NCI-H1417 treated with DMSO at 0.1 percent for 48 hours (cell line): ENCODE measurements at places on chromosomes 4 and X.

DNA sequence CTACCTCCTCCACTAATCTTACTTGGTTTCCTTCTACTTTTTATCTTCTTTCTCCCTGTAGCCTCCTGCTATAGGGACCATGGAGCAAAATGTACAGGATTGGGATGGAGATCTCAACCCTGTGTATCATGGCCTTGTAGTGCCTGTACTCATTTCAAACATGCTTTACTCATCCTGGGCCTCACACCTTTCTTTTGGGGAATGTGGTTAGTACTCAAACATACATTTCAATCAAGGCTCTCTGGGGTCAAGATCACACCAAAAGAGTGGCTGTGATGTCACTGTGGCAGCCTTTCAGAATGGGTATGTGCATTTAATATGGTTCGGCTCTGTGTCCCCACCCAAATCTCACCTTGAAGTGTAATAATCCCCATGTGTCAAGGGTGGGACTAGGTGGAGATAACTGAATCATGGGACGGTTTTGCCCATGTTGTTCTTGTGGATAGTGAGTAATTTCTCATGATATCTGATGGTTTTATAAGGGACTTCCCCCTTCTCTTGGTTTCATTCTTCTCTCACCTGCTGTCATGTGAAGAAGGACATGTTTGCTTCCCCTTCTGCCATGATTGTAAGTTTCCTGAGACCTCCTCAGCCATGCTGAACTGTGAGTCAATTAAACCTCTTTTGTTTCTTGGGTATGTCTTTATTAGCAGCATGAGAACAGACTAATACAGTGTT is 205.1 kb downstream of the RASL11B start:
- DNase-seq, result no peak

GRCh38 chrX:41108007-41108406 is 22.8 kb downstream of the USP9X start:
- no peak for DNase-seq

DNA sequence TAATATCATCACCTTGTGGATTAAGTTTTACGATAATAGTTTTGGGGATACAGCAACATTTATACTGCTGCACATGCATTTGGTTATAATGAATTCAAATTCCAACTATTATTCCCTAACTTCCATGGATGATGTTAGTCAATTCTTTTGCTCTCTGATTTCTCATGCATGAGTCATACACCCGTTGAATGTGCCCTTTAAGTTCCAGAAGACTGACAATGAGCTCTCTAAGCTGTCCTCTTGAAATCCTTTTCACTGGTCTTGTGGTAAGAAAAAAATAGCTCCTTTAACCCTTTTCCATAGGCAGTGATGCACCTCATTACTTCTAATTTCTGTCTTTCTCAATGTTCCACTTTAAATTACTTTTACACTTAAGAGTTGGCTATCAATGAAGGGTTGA is 1095.2 kb upstream of the POU3F4 start:
- DNase-seq, result no peak

GRCh38 chr4:51918251-51918650 is 75.3 kb downstream of the DCUN1D4 start:
- DNase-seq, result no peak

DNA sequence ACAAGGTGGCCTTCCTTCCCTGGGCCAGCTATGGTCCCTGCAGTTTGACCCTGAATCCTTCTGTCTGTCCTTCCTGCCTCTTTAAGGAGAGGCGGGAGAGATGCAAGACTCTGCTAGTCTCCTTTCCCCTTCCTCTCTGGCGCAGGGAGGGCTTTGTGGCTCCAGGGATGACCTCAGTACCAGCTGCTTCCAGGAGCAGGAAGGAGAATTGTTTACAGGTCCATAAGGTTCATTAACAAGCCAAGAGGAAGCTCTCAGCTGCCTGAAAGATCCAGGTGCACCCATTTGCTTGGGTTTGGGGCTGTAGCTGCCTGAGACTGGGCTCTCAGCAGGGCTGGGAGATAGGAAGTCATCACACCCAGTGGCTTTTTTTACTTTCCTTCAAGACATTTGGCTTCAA is 4.0 kb upstream of the FATE1 start:
- no peak for DNase-seq

- no peak for DNase-seq
Observed at GRCh38 chr4:73021634-73022033, 47.9 kb downstream of the COX18 start.

GRCh38 chr4:38529189-38530115 is 134.5 kb upstream of the KLF3 start:
- peak; percentile 76 for DNase-seq

GRCh38 chr4:181146051-181146450 is 1097.2 kb upstream of the TENM3 start:
- DNase-seq, result no peak

GRCh38 chr4:102345795-102346100 is 466 bp upstream of the SLC39A8 start:
- no peak for DNase-seq

DNA sequence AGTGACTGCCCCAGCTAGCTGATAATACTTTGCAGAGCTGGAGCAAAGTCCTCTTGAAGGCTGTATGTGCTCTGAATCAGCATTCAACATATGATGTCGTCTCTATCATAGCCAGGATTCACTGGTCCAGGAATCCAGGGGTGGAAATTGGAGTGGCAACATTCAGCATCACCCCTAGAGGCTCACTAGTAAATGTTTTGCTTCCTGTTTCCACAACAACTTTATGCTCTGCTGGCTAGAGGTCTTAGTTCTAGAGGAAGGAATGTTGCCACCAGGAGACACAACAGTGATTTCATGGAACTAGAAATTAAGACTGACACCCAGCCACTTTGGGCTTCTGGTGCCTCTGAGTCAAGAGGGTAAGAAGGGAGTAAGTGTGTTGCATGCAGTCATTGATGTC is 11.3 kb downstream of the MAGEA1 start:
- no peak for DNase-seq

DNA sequence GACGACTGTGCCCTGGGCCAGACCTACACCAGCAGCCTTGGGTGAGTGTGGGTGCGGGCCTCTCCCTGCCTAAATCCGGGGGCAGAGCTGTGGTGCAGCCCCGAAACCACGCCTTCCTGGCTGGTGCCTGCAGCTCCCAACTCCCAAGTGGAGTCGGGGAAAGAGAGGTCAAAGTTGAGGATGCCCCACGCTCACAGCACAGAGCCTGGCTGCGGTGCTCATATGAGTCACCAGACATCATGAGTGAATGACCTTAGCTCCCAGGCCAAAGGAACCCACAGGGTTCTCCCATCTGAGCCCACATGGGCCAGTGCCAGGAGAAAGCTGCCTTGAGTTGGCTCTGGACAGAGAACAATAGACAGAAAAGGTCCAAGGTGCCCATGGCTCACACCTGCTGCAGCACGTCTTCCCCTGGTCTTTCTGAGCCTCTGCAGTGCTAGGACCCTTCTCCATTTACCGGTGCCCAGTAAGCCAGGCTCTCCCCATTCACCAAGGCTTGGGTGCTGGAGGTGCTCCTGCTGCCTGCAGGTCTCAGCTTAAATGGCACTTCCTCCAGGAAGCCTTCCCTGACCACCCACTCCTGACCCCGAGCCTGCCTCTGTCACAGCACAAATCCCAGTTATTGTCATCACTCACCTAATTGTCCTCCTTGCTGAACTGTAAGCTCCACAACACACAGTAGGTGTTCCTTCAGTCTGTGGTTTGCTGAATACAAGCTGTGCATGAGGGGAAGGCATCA is 224.2 kb downstream of the AFAP1 start:
- DNase-seq, result no peak

DNA sequence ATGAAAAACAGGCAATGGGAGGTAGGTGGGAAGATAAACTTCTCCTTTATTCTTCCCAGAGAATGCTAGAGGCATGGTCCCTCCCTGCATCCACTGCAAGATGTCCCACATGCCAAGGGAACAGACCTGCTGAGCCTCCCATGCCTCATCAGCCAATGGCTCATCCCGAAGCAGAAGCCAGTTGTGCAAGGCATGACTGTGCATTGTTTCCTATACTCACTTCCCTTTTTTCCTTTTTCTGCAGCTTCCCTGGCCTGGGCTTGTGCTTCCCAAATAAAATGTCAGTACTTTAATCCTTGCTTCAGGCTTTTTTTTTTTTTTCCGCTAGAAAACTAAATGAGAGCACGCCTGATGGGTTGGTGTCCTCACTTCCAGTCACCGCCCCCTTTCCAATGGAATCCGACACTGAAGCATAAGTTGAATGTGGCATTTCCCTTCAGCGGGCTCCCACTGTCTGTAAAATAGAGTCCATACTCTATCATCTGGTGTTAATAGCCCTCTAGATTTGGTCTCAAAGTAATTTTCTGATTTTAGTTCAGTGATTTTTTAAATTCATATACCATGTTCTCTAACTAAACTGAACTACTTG is 239.0 kb upstream of the JADE1 start:
- no peak for DNase-seq

DNA sequence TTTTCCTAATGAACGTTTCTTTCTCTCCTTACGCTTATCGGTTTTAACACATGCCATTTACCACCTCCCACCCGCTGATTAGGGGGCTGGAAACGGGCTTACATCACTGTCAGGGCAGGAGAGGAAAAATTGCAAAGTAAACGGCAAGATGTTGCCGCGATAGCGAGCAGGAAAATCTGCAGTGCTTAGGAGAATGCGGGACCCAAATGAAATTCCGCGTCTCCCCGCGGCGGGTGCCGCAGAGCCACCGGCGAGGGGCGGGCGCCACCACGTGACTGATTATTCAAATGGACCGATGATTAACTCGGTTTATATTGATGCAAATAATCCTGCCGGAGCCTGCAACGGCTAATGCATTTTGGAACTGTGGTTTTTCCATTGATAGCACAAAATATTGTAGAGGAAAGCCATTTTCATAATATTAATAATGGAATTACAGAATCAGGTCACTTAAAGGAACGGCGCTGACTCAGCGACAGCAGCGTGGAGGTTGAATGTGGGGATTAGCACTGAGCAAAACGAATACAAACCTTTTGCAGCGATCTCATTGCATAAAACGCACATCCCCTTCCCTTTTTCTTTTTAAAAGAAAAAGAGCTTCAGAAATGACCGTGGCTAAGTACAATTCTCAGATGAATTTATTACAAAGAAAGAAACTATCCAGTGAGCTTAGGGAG is 224.2 kb downstream of the STIM2 start:
- DNase-seq, result no peak

DNA sequence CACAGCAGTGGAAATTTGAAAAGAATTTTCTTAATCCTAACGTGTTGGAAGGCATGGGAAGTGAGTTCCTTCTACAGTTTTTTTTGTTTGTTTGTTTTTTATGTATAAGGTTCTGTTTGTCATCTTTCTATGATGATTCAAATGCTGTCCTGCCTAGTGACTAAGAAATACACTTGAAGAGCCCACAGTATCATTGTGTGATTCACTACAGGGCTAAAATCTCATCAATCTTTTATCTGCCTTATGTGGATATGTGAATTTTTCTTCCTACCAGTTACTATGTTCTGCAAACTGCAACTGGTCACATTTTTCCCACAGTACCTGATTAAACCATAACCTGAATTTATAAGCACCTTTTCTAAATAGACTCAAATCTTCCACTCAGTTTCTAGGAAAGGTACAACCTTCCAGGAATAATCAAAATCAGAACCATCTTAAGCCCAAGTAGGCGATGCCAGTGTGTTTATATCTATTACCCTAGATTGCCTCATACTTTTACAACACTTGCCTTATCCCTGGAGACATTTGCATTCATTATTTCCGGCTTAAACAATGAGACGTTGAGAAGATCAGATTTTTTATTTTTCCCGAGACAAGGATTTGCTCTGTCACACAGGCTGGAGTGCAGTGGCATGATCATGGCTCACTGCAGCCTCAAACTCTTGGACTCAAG is 214.6 kb upstream of the GALNT7 start:
- DNase-seq, result no peak

- DNase-seq, result no peak
Observed at GRCh38 chr4:162366146-162366545, 202.3 kb upstream of the FSTL5 start.

- no peak for DNase-seq
Observed at GRCh38 chr4:103364083-103364482, 165.9 kb upstream of the CENPE start.

- no peak for DNase-seq
Observed at GRCh38 chrX:11531226-11531625, 134.5 kb downstream of the ARHGAP6 start.

GRCh38 chr4:185358514-185358913 is 37.2 kb downstream of the LRP2BP start:
- no peak for DNase-seq

- DNase-seq, result no peak
Observed at GRCh38 chrX:106862972-106863688, 40.0 kb downstream of the RIPPLY1 start.

GRCh38 chrX:147602176-147602696 is 309.5 kb upstream of the FMR1 start:
- no peak for DNase-seq

DNA sequence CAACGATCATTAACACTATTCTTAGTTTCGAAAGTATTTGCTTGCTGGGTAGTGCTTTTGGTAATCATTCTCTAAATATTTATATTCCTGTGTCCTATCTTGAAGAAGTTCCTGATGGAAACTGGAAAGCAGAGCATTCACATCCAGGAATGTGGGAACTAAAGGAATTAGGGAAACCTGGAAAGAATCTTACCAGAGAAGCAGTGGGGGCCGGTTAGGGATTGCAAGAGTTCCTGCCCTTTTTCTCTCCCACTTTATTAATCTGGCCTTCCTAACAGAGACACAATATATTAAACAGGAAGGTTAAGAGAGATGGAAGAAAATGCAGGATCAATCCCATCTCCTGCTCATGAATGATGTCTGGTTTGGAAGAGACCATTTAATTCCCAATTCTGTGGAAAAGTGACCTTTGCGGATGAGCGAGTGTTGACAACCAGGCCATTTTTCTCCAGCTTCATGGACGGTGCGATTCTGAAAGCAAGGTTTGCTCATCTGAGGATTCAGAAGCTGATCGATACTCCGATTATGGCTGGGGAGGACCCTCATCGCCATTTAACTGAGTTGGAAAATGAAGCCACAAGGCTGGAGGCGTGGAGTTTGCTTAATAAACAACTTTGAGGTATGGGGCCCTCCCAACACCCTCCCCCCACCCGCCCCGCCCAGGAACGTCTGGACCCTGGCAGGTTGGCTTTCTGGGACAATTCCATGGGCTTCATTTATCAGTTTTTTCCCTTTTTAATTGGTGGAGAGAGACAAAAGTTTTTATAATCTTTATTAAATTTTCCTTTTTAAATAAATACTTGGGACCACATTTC is 52.3 kb downstream of the C4orf51 start:
- no peak for DNase-seq

GRCh38 chr4:44623676-44624075 is 27.7 kb downstream of the YIPF7 start:
- DNase-seq, result no peak

- no peak for DNase-seq
Observed at GRCh38 chr4:142721187-142721586, 124.9 kb downstream of the INPP4B start.

- DNase-seq, result no peak
Observed at GRCh38 chr4:138299881-138300280, 57.7 kb upstream of the SLC7A11 start.

- DNase-seq, result no peak
Observed at GRCh38 chrX:9902656-9903055, 64.5 kb upstream of the CLDN34 start.

GRCh38 chr4:63678358-63678931 is 730.8 kb downstream of the TECRL start:
- DNase-seq, result no peak

- DNase-seq, result peak; percentile 36
Observed at GRCh38 chr4:125070861-125071260, 243.9 kb upstream of the FAT4 start.
